Hypothalamus (tissue), 51 donors: ENCODE measurements at places on chromosomes 11 and 22.

- no peak for DNase-seq
Measured at GRCh38 chr11:69267395-69267805, 26.6 kb upstream of the MYEOV start.

GRCh38 chr11:13000721-13001120 is 8.4 kb upstream of the RASSF10 start:
- DNase-seq: no peak

- no peak for DNase-seq
Measured at GRCh38 chr11:3981084-3981633, 113.4 kb upstream of the RRM1 start.

DNA sequence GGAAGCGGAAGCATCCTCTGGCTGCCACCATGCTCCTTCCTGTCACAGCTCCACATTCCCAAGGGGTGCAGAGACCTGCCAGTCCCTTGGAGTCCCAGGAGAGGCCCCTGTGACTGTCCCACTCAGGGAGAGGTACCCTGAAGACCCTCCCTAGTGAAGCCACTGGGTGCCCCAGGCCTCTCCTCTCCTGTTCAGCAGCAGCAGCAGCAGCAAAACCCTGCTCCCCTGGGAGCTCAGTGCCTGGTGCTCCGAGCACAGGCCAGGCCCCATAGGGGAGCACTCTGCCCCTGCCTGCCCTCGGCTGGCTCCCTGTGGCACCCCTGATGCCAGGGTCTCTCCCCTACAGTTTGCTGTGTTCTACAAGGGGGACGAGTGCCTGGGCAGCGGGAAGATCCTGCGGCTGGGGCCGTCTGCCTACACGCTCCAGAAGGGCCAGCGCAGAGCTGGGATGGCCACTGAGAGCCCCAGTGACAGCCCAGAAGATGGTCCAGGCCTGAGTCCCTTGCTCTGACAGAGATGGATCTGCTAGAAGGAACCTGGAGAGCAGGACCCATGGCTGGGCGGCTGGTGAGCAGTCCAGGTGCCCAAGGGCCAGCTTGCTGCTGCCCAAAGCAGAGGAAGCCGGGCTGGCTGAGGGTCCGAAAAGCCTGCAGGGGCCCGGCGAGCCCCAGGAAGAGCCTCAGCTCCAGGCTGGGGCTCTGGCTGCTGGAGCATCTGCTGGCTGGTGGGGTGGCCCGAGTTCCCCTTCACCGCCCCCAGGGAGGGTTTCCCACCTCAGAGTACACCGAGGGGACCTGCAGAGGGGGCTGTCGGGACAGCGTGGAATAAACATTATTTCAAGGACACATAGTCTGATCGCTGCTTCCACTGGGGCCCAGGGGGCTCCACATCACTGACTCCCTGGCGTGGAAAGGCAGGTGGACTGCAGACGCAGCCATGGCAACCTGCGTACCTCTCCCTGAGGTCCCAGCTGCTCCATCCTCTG is 21.3 kb downstream of the TRMU start:
- no peak for DNase-seq

GRCh38 chr11:69367211-69367964 is 73.4 kb downstream of the MYEOV start:
- DNase-seq: no peak

DNA sequence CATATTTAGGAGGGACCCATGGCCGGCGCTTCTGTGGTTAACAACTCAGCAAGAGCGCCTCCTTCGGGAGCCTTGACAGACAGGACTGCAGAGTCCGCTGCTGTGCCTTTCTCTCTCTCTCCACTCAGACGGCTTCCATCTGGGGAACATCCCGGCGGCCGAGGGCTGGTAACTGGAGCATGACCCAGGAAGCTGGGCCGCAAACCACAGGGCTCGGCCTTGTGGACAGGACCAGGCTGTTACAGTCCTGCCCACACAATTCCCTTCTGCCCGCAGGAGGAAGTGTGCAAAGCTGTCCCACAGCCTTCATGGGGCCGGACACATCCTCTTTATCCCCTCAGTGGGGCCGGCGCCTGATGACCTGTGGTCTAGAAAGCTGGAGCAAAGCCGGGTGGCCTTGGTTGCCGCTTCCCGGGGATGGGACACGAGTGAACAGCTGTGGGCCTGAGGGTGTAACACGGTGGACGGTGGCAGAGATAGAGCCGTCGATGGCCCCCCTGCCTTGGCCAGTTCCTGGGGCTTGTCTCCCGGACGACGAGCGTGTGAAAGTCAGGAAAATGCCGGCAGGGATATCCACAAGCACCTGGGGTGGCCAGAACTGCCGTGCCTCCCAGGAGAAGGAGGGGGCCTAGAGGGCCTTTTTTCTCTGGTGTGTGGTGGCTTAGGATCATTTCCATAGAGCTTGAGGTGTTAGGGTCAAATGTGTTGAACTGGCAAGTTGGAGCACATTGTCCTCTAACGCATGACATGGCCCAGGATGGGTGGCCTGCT is 50.1 kb downstream of the FBLN1 start:
- no peak for DNase-seq

DNA sequence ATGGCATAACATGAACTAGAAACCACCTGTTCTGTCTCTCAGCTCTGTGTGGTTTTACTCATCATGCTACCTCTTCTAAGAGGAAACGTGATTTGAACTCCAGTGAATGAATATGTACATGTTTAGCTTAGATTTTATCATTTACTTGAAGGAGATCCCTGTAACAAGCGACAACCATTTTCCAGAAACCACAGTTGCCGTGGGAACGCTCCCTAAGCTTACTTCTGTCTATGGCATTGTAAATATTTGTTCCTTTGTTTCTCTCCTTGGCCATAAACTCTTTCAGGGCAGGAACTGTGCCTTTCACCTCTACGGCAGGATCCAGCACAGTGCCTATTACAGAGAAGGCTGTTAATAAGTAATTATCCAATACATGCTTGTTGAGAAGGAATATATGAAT is 17.1 kb upstream of the TPH1 start:
- no peak for DNase-seq

GRCh38 chr11:33636104-33636503 is 64.5 kb downstream of the C11orf91 start:
- DNase-seq: no peak

GRCh38 chr11:23789938-23790371 is 706.9 kb upstream of the LUZP2 start:
- DNase-seq: no peak
